Renal cortical epithelial cell (primary cell): ENCODE measurements at places on chromosomes 2 and 18.

DNA sequence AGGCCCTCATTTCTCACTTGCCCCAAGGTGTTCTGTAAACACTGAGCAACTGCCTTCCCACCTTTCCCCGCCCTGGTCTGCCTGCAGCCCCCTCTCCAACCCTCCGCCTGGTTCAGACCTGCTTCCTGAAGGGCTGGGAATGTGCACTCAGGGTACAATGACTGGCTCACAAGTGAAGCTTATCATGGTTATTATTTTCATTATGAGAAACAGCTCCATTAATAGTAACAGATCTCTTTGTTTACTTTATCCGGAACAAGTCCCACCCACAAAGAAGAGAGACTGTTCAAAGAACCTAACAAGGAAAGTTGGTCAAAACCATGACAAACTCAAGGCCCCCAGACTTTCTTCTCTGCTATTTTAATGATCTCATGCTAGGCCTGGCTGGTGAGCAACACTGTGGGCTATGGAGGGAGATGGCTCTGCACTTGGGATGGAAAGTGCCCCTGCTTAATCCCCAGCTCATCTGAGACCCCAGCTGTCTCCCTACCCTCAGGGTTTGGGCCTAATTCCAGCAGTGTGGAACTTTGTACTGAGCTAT, 36.7 kb downstream of the ARHGAP25 start:
- no peak for DNase-seq

GRCh38 chr2:46171996-46172546, 125.1 kb upstream of the EPAS1 start:
- DNase-seq: no peak

DNA sequence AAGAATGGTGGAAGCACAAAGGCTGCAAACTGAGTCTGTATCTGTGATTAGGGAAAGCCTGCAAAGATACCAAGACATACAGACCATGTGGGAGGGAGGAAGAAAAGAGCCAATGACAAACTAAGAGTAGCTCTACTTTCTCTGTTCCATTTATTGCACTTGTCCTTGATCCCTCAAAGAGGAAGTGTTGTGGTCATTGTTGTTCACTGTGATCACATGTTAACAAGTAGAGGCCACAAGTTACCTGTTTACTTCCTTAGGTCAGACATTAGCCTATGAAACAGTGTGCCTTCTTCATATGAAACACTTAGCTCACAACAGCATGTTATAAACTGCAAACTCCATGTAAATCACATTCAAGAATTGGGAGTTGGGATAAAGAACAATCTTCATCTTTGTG, 32.6 kb downstream of the MAP2 start:
- no peak for DNase-seq

DNA sequence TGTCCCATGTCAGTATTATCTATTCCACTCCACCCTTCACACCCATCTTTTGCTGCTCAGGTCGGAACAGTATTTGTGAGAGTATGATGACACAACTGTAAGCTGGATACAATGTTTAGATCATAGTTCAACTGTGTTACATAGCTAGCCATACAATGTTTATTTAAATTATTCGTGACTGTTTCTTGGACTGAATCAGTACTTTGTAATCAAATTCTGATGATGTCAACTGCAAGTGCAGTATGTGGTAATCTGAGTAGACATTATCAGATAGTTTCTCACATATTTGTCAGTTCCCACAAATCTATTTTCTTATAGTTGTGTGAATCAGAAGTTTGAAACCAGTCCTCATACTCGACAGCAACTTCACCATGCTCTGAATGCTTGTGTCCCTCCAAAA, 177.6 kb downstream of the ZNF407 start:
- DNase-seq: no peak
